ENCODE measurements at places on chromosomes 2 and 18. TPM values are rescaled to one million over a fixed set of nuclear protein-coding genes. Genes with fewer than 3 reads are reported as not detected.

Gene APCDD1
- polyA plus RNA-seq, result 0.79 TPM

- no peak overlapping the region for H3K27ac ChIP-seq
- no peaks in the 10 kb centered on the region for H3K27me3 ChIP-seq
- no peak for DNase-seq
- no peak overlapping the region for H3K4me3 ChIP-seq
These were observed 612.2 kb upstream of the VRK2 start for GRCh38 chr2:57434441-57434840.

GRCh38 chr2:193251909-193252308, 1057.2 kb upstream of the TMEFF2 start:
- no peak for DNase-seq
- H3K27me3 ChIP-seq, result no peaks in the 10 kb centered on the region
- H3K4me1 ChIP-seq, result no peaks in the 10 kb centered on the region
- no peaks in the 10 kb centered on the region for H3K36me3 ChIP-seq

DNA sequence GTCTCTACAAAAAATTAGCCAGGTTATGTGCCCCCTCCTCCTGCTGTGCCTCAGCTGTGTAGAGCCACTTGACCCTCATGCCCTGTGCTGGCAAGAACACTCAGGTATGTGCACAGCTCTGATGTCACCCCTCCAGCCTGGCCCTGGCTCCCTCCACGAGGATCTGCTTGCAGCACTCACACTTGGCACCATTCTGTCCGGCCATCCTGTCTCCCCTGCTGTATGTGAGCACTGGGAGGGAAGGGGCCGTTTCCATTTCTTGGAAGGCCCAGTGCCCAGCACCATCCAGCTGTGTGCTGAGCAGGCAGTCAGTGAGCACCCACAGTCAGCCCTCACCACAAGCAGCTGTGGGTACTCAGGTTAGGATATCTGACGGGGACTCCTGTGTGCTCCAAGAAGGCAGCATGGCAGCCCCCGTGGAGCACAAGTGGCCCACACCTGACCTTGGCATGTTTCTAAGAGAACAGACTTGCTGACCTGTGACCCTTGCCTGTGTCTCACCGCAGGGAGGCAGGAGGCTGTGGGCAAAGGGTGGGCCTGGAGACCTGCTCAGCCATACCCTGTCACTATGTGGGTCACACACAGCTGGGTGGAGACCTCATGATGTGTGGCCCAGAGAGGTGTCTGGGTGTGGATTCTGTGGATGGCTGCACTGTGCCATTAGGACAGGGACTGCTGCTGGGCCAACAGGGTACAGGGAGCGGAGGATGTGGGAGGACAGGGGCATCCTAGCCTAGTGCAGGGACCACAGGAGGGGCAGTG, 31.5 kb downstream of the USP34 start:
- H3K27me3 ChIP-seq, result no peaks in the 10 kb centered on the region
- peaks cover 57% of the 10 kb centered on the region for H3K4me1 ChIP-seq
- no peak overlapping the region for H3K4me3 ChIP-seq
- H3K36me3 ChIP-seq, result no peaks in the 10 kb centered on the region
- no peak overlapping the region for H3K27ac ChIP-seq

DNA sequence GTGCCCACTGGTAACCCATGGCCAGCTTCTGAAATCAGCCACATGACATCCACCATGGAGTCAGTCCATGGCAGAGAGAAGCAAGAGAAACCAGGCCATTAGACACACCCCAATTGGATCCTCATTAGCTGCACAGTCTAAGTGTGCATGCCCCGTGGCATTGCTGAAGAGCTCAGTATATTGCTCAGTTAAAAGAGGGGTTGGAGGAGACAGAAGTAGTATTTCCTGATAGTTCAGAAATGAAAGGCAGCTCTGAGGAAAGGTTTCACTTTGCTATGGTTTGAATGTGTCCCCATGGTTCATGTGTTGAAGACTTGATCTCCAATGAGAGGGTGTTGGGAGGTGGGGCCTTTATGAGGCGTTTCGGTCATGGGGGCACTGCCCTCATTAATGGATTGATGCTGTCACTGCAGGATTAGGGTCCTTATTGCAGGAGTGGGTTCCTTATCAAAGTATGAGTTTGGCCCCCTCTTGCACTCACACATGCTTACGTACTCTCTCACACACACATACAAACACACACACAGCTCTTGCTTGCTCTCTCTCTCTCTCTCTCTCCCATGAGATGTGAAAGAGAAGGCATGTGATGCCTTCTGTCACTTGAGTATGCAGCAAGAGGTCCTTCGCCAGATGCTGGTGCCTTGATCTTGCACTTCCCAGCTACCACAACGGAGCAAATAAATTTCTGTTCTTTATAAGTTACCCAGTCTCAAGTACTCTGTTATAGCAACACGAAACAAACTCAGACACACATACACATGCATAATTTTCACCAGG, 58.0 kb downstream of the TMEM163 start:
- no peaks in the 10 kb centered on the region for H3K4me1 ChIP-seq
- H3K4me3 ChIP-seq, result no peak overlapping the region
- no peak overlapping the region for H3K27ac ChIP-seq
- H3K27me3 ChIP-seq, result peaks cover 8% of the 10 kb centered on the region
- no peak for DNase-seq
